ENCODE measurements at places on chromosomes 12 and 14. TPM values are rescaled to one million over a fixed set of nuclear protein-coding genes. Genes with fewer than 3 reads are reported as not detected.

DNA sequence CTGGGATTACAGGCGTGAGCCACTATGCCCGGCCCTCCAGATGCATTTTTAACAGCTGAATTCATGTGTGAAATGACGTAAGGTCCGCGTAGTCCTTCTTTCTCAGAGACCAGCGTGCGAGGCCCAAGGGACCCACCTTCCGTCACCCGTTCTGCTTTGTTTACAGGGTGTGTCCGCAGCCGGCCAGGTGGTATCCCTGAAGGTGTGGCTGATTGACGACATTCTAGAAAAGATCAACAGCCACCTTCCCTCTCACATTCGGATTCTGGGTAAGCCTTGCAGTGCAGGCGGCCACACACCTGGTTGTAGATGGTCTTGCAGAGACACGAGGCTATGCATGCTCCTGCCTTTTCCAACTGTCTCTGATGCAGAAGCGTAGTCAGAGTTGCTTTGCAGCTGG lies 9.9 kb downstream of the PUS1 start:
- no peak for ATAC-seq

GRCh38 chr14:75714991-75715390 lies 53.9 kb downstream of the TTLL5 start:
- no peak for ATAC-seq

DNA sequence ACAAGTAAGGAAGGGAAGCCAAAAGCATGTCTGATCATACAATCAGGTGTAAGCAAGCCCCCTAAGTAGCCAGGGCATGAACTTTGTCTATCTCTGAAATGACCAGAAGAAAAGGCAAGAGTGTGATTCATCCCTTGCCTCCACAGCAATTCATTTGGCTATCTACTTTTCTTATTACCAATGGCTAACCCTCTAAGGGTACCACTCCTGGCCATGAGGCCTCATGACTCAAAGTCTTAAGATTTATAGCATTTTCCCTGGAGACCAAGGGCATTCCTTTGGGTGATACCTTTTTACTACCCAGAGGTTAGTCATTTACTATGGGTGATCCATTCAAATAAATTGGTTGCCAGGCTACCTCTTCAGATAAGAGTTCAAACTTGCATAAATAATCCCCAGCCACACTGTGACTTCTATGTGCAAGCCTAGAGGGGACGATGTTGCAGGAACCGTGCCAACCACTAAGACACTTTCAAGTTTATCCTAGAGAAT lies 1.5 kb upstream of the LGALS3 start:
- ATAC-seq, result no peak

DNA sequence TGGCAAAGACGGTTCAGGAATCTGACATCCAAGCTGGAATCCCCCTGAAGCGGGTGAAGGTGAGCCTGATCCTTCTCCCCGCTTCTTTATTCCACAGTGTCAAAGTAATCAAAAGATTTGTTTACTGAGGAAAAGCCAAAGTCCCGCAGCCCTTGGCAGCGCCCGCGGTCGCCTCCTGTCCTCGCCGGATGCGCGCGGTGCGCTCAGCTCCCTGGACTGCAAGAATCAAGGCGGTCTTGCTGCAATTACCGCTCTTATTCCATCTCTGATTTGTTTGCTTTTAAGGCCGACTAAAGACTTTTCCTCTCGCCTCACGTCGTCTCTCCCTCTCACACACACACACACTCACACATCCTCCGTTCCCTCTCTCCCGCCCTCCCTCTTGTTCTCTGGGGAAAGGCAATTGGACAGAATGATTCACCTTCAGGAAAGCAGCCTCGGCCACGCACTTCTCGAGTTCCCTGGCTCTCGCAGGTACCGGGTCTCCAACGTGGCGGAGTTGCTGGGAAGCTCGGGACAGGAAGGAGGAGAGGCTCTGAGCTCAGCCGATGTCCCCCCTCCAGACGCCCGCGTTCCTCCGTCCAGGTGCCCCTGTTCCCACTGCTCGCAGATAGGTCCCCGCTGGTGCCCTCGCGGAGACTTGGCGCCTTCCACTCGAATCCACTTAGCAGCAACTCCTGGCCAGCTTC lies 68.6 kb upstream of the USP15 start:
- no peak for ATAC-seq

GRCh38 chr14:51581017-51581881 lies 70.5 kb upstream of the FRMD6 start:
- ATAC-seq, result no peak

The GNB3 gene
- total RNA-seq, result not detected

- ATAC-seq, result no peak
Measured at GRCh38 chr12:105725054-105725453, 394.6 kb downstream of the C12orf75 start.

DNA sequence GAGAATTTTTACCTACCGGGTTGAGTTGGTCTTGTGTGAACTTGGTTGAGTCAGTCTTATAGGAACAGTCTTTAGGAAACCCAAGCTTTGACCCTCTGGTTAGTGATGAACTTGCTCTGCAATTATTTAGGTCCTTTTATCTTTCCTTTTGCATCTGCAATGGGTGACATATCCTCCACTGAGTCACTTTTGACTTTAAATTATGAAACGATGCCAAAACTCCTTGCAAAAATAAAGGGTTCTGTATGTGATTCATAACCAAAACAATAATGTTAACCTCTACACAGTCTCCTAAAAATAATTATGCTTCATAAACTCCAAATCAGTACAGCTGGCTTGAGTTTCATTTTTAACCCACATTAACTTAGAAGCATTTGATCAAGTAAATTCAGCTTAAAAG lies 979.4 kb downstream of the GALC start:
- ATAC-seq, result no peak

The PCNX4 gene
- total RNA-seq, result 19.2 TPM

- ATAC-seq, result no peak
Measured at GRCh38 chr12:14850929-14851663, 7.8 kb upstream of the ART4 start.

DNA sequence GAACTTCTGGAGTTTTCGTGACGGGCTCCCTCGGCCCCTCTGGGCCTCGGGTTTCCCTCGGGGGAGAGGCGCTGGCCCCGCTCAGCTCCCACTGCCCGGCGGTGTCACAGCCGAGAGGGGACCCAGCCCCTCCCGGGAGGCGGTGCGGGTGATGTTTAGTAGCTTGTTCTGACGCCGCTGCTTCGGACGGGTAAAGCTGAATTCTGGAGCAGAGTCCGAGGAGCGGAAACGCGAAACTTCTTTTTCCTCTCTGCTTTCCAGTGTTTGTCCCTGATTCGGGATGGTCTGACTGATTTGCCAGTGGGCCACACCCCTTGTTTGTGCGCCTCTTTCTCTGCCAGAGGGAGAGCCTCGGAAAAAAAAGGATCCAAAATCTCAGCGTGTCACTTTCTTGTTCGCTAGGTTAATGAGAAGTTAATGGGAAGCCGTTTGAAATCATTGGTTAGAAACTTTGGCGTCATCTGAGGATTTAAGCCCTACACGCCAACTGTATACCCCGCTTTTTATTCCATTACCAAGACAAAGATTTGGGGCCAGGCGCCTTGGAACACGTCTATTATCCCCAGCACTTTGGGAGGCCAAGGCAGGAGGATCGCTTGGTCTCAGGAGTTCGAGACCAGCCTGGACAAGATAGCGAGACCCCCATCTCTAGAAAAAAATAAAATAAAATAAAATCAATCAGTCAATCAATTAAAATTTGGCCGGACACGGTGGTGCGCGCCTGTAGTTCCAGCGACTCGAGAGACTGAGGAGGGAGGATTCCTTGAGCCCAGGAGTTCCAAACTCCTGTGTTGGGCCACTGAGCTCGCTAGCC lies 756 bp downstream of the TULP3 start:
- ATAC-seq, result peak; percentile 21

- no peak for ATAC-seq
Measured at GRCh38 chr12:69545081-69545480, 40.2 kb upstream of the CCT2 start.

DNA sequence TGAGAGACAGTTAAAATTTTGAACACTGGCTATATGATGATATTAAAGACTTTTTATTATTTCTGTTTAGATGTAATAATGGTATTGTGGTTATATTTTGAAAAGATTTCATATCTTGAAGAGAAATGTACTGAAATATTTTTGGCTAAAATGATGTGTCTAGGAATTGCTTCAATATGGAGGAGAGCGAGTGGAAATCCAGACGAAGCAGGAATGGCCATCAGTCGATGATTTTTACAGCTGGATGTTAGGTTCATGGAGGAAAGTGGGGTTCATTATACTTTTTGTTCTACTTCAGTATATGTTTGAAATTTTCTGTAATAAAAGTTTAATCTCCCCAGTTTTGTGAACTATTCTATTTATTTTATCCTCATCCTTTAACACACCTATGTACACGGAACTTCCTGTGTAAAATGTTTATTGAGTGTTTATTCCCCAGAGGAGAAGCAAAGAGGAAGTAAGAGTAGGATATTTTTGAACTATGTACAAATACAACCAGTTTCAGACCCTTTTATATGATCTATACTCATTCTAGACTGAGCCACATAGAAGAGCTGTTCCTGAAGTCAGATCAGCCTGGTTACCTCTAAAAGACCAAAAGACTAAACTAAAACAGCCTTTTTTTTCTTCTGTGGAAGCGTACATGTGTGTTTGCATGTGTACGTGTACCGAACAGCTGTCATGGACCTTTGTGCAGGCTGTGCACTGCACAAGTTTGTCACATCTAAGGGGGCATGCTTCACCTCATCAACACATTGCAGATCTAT lies 211.0 kb upstream of the NUDT4 start:
- no peak for ATAC-seq

The PZP gene
- total RNA-seq, result not detected

DNA sequence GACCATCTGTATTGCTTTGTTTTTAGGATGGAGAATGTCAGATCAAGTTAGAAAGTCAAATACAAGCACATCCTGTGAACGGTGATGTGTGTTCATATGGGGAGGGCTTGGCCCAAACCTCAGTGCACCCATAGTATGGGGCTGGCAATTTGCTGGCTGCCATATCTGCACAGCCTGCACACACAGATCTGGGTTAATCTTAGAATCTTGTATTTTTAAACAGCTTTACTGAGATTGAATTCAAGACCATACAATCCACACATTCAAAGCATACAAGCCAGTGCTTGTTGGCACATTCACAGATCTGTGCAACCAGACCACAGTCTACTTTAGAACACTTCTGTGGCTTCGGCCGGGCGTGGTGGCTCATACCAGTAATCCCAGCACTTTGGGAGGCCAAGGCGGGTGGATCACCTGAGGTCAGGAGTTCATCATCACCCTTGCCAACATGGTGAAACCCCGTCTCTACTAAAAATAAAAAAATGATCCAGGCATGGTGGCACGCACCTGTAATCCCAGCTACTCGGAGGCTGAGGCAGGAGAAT lies 90.4 kb downstream of the CCDC92 start:
- no peak for ATAC-seq

GRCh38 chr14:77529963-77530362 lies 31.3 kb upstream of the ISM2 start:
- ATAC-seq, result no peak
